AG04449 (cell line): ENCODE measurements at places on chromosomes 3 and 15.
A peak's percentile ranks its signal among the peaks of the same experiment; 100 is the strongest.

DNA sequence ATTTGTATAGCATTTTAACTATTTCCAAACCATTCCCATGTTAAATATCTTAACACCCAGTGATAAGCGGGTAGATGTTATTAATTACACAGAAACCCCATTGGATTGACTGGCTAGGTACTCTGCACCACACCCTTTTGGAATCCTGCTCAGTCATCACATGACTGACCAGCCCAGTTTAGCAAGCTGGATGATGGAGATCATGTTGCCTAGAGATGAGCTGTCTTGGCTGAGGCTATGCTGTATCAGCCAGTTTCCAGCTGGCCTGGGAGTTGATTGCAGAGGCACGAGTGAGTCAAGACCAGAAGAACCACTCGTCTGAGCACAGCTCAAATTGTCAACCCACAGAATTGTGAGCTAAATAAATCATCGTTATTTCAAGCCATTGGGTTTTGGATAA lies 124.6 kb downstream of the ZNF621 start:
- no peak for DNase-seq

GRCh38 chr3:23112491-23112890 lies 90.6 kb upstream of the UBE2E2 start:
- DNase-seq: no peak

- no peak for DNase-seq
These were observed 21.0 kb upstream of the NFKBIZ start for GRCh38 chr3:101828276-101828675.

- DNase-seq: no peak
These were observed 6.7 kb downstream of the LNP1 start for GRCh38 chr3:100407977-100408532.

- DNase-seq: no peak
These were observed 570.4 kb downstream of the SI start for GRCh38 chr3:164507886-164508285.

GRCh38 chr15:91376038-91376437 lies 276.0 kb downstream of the SV2B start:
- no peak for DNase-seq

- no peak for DNase-seq
These were observed 36.3 kb upstream of the BSN start for GRCh38 chr3:49518016-49518415.

- peak; percentile 56 for DNase-seq
These were observed 11.0 kb downstream of the LYSMD2 start for GRCh38 chr15:51726302-51727073.

GRCh38 chr3:61892891-61893290 lies 331.5 kb downstream of the PTPRG start:
- DNase-seq: no peak

DNA sequence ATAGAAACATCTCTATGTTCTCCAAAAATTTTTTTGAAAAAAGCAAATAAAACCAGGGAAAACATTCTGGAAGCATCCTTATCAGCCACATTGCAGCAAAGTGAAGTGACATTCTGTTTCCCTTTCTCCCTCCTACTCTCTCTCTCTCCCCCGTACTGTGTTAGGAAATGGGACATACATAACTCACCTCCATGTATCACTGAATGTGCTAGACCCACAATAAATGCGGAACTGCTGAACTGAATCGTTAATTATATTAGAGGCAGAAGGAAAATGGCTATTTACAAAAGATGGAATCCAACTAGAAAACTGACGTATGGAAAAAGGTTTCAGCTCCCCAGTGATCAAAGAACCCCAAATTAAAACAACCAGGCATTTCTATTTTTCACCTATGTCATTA lies 129.8 kb downstream of the MINAR1 start:
- DNase-seq: no peak

- no peak for DNase-seq
These were observed 95.0 kb downstream of the DHX30 start for GRCh38 chr3:47897954-47898353.

DNA sequence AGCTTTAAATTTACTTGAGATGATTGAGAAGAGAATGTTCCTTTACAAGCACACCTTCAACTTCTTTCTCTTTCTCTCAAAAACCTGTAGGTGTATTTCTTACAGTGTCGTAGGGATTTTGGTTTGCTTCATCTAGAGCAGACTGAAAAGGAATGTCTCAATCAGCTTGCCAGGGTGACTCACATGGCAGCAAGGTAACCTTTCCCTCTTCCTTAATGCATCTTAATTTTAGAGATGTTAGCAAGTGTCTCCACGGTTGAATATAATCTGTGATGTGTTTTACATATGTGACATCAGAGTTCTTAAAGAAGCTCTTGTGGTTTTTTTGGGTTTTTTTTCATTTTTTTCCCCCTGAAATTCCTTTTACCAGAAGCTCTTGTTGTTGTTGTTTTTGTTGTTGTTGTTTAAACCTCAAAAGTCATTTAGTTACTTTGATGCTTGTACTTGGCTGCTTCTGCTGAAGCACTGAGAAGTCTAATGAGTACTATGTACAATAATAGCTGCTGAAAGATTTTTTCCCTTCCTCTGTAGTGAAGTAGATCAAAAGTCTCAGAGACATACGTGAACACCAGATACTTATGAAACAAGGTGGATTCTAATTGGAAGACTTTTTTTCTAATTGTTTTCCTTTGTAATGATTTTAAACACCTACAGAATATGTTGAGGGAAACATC lies 83.1 kb downstream of the RETNLB start:
- DNase-seq: no peak

- DNase-seq: no peak
These were observed 325.7 kb upstream of the RGMA start for GRCh38 chr15:93414576-93415231.

- DNase-seq: no peak
These were observed 2.7 kb upstream of the PCCB start for GRCh38 chr3:136247436-136247835.

DNA sequence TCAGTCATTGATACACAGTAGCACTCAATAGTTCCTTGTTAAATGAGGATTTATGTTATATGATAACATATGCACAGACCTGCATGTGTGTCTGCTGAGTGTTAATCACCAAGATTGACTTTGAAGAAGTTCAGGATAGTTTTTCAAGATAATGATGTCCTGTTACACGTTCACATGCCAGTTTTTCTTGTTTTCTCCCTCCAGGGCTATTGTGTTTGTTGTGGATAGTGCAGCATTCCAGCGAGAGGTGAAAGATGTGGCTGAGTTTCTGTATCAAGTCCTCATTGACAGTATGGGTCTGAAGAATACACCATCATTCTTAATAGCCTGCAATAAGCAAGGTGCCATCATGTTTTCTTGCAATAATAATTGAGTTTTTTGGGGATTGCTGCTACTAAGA lies 9.8 kb downstream of the SRPRB start:
- no peak for DNase-seq

DNA sequence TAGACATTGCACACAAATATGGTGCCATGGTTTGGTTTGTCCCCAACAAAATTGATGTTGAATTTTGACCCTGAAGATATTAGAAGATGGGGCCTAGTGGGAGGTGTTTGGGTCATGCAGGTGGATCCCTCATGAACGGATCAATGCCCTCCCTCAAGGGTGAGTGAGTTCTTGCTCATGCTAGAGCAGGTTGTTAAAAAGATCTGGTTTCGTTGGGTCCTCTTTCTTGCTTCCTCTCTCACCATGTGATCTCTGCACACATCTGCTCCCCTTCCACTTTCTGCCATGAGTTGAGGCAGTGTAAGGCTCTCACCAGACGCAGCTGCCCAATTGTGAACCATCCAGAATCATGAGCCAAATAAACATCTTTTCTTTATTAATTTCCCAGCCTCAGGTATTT lies 87.8 kb upstream of the MDFIC2 start:
- DNase-seq: no peak

DNA sequence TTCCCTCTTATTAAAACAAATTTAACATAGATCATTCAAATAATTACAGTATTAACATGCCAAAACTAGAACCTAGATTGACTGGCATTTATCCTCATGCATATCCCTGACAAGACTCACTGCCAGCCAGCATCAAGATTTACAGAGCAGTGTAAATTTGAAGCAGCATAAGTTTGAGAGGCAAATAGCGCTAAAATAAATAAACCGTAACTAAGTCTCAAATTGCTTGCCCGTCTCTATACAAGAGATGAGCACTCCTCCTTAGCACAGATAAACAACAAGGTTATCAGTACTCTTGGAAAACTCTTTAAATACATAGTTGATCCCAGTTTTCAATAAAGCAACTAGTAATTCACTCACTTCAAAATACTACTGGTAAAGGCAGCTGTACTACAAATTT lies 29.6 kb downstream of the MSL2 start:
- DNase-seq: no peak

DNA sequence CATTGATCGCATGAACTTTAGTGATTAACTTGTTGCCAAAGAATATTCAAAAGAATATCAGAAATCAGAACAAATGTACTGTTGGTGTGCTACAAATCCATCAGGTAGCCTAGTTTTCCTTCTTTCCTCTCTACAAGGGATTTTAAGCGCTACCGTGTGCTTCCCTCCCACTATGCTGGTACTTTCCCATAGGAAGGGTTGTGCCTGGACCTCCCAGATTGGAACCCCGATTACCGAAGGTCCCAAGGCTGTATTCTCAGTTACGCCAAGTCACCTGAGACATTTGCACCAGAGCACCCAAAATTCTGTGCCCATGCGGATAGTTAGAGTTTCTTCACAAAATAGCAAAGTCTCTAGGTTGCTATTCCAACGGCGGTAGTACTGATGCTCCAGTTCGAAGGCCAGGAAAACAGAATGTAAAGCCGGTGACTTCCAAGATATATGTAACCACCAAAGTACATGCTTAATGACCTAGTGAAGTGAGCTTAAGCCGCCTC lies 23.4 kb upstream of the GATM start:
- DNase-seq: no peak

GRCh38 chr3:13004376-13004775 lies 68.9 kb downstream of the IQSEC1 start:
- no peak for DNase-seq

- DNase-seq: no peak
These were observed 171.4 kb downstream of the NFKBIZ start for GRCh38 chr3:102020735-102021134.

DNA sequence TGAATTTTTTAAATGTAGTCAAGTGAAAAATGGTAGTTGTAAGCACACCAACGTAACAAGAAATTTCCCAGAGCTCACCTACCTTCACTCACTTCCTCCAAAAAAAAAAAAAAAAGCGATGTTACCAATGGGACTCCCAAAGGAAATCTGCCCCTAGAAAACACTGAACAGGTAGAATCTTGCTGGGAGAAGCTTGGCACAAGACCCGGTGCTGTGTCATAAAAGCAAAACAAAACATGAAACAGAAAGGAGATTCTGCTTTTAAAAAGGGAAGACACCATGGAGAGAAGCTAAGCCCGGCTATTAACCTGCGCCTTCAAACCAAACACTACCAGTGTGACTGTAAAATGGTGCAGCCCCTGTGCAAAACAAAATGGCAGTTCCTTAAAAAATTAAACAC lies 40.5 kb downstream of the PGPEP1L start:
- DNase-seq: no peak

DNA sequence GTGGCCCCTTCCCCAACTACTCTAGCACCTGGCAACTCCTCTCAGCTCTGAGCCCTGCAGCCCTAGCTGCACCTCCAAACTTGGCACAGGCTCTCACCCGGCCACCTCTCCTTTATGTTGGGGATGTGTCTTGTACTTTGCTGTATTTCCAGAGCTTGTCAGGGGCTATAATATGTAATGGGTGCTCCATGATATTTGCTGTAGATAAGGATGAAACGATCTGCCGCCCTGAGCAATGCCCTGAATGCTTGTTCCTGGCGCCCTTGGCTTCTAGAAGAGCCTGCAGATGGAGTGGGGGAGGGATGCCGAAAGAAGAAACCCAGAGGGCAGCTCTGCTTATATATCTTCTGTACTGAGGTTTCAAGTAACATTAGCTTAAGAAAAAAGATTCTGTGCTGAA lies 35.9 kb upstream of the ZBTB38 start:
- DNase-seq: no peak

DNA sequence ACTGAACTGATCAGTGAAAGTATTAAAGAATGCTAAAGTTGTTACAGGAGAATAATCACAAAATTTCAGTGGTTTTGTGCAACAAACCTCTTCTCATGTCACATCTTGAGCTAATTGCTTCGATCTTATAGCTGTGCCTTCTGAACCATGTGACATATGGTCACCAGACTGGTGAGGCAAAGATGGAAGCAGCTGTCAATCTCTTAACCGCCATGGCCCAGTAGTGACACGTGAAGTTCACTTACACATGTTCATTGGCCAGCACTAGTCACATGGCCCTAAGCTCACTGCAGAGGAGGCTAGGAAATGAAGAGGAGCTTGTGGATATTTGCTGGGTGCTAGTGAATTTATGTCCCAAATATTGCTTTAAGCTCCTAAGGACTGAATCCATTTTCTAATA lies 32.5 kb downstream of the BOC start:
- no peak for DNase-seq

DNA sequence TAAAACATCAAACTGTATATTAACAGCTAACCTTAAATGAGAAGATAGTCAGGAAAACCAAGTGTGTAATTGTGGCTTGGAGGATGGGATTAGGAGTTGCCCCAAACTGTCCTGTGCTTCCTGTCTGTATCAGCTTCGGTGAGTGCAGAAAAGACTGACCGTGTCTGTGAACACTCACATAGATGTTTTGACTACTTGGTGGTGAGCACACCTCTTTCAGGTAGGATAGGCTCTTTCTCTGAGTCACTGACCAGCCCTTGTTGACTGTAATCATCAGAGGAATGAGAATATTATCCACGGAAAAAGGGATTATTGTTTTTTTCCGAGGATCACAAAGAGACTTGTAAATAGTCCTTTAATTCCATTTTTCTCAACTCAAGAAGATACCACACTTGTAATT lies 51.5 kb downstream of the GMNC start:
- DNase-seq: no peak

- DNase-seq: no peak
These were observed 103.8 kb downstream of the CHCHD6 start for GRCh38 chr3:126807795-126808194.

DNA sequence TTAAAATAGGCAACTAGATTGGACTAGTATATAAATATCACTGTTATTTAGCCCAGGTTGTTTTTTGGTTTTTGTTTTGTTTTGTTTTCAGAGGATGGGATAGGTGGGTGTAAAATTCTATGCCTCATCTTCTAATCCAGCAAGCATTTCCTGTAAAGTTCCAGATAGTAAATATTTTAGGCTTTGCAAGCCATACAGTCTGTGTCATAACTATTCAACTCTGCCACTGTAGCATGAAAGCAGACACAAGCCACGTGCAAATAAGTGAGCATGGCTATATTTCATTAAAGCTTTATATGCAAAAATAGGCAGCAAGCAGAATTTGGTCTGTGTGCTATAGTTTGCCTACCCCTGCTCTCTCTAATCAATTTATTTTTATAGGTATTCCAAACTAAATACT lies 657.3 kb upstream of the TGFBR2 start:
- peak; percentile 12 for DNase-seq

GRCh38 chr3:169678122-169678521 lies 14.6 kb upstream of the MECOM start:
- no peak for DNase-seq
